ENCODE measurements at places on chromosomes 7 and 10. TPM values are rescaled to one million over a fixed set of nuclear protein-coding genes. Genes with fewer than 3 reads are reported as not detected.

The TBC1D12 gene
- 16.5 TPM for total RNA-seq

The TRIM50 gene
- total RNA-seq: not detected

The SLC26A5 gene
- total RNA-seq: not detected

- no peak for DNase-seq
Measured at GRCh38 chr7:129502708-129503685, 666 bp downstream of the SMKR1 start.

The ZNF239 gene
- total RNA-seq: 1.8 TPM

- DNase-seq: no peak
Measured at GRCh38 chr10:42940487-42941294, 136.2 kb upstream of the RET start.

GRCh38 chr10:118781541-118781940 is 26.8 kb upstream of the CACUL1 start:
- DNase-seq: no peak

DNA sequence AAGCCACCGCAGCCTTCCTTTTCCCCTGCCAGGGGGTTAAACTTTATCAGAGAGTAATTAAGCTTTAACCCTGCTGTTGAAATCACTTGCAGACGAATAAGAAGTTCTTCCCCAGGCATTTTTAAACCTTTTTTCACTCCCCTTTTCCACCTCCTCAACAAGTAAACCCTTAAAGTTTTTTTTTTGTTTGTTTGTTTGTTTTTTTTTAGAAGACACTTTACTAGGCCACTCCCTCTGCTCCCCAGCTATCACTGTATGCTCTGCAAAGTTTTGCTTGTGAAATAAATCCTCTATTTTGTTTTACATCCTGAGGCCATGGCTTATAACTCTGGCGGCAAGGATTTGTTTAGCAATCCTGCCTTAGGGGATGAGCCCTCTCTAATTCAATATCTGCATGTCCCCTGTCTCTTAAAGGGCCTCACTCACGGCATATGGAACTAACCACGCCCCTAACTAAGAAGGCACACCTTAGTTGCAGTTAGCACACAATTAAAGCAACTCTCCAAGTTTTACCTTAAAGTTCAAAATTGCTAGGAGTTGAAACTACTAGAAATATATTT is 1354.7 kb upstream of the LRRTM3 start:
- DNase-seq: no peak

The FXYD4 gene
- total RNA-seq: not detected

DNA sequence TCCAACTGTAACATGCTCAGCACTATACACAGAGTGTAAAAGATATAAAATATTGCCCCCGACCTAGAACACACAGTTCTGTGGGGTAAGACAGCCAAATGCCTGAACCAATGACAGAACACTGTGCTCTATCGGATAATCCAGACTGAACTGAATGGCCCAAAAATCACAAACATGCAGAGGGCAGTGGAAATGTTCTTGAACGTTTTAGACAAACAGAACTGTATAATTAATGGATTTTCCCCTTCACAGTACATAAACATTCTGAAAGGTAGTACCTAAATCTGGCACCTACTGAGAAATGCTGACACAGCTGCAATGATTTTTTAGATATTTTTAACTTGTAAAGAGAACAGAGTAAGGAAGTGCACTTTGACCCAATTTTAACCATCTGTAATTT is 33.4 kb downstream of the PARD3 start:
- no peak for DNase-seq

DNA sequence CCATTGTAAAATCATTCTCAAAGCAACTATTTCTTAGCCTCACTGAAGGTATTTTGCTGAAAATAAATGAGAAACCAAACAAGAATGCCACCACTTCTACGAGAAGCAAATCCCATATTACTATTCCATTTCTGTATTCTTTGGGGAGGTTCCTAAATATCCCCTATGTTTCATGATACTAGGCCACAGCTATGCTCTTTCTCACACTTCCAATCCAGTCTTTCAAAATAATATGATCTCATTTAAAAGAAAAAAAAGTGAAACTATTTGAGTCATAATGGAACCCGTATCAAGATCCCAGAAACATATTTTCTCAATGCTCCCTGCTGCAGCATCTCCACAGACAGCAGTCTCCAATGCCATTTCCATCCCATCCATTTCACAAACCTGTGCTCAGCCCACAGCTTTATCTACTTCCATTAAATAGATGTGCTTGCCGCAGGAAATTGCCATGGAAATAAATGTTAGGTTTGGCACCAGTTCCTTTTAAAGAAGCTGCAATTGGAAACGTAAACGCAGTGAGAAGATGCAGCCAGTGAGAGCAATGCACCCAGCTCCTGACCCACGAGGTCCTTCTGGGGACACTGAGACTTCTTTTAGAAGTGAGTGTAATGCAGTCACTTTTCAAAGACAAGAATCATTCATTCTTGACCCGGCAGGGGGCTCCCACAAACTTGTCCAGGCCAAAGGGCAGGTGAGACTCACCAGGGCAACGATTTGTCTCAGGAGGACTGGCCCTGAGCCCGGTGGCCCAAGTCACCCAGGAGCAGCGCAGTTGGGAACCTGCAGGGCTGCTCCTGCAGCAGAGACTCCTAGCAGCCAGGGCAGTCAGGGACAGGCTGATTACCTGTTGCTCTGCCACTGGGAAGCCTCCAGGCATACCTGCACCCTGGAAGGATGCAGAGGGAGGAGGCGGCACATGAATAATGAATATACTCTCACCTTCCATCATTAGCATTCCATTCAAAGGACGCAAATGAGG is 99.6 kb downstream of the C10orf90 start:
- DNase-seq: peak; percentile 44

The GALNT17 gene
- total RNA-seq: not detected

GRCh38 chr7:129373651-129374428 is 60.4 kb upstream of the STRIP2 start:
- DNase-seq: no peak

GRCh38 chr10:10722422-10722821 is 295.2 kb upstream of the CELF2 start:
- DNase-seq: peak; percentile 23

The MMD2 gene
- not detected for total RNA-seq

DNA sequence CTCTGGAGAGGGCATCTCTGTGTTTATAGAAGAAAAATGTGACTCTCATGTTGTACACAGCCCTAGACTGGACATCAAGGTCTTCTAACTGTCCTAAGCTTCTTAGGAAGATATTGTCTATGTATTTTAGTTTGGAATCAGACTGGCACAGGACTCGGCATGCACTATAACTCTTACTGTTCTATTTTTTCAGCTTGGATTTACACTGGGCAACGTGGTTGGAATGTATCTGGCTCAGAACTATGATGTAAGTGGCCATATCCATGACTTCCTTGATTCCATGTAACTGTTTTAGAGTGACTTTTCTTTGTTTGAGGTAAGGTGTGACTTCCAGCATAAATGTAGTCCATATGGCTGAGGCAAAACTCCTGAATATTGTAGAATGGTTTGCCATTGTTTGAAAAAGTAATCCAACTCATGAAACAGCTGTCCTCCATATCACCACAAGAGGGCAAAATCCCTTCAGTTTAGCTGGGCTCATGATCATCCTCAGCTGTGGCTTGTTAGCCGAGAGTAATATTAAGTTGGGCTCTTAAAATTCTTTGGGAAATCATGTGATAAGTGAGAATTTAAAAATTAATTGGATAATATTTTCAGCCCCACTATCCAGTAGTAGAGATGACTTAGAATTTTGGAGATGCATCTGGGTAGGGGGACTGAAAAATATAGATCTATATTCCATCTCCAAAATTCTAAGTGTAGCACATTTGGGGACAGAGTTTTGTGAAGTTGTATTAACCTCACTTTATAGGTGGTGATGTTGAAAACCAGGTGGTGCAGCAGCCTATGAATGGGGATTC is 10.4 kb downstream of the STMP1 start:
- DNase-seq: peak; percentile 85

DNA sequence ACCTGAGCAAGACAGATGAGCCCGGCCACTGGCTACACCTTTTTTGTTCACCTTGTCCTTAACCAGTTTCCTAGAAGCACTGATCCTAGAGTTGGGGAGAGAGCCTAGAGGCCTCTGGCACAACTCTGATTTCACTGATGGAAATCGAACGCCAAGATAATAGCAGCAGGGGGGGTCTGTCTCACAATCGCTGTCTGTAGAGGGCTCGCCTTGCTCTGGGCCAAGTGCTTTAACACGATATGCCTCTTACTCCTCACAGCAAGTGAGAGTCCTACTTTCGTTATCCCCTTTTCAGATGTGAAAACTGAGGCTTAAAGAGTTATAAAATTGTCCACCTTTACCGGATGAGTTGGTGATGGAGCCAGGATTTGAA is 472 bp downstream of the RASSF4 start:
- DNase-seq: no peak

GRCh38 chr10:21702633-21703111 is 168.6 kb downstream of the MLLT10 start:
- DNase-seq: no peak

GRCh38 chr10:22455068-22455857 is 110.0 kb downstream of the SPAG6 start:
- DNase-seq: no peak

The PLXNA4 gene
- total RNA-seq: 3.0 TPM

The STEAP4 gene
- total RNA-seq: 2.1 TPM

- DNase-seq: no peak
Measured at GRCh38 chr10:80276335-80276734, 13.1 kb downstream of the MAT1A start.

GRCh38 chr10:103481974-103482531 is 3.0 kb upstream of the CALHM3 start:
- DNase-seq: peak; percentile 88

The GRID2IP gene
- total RNA-seq: not detected

DNA sequence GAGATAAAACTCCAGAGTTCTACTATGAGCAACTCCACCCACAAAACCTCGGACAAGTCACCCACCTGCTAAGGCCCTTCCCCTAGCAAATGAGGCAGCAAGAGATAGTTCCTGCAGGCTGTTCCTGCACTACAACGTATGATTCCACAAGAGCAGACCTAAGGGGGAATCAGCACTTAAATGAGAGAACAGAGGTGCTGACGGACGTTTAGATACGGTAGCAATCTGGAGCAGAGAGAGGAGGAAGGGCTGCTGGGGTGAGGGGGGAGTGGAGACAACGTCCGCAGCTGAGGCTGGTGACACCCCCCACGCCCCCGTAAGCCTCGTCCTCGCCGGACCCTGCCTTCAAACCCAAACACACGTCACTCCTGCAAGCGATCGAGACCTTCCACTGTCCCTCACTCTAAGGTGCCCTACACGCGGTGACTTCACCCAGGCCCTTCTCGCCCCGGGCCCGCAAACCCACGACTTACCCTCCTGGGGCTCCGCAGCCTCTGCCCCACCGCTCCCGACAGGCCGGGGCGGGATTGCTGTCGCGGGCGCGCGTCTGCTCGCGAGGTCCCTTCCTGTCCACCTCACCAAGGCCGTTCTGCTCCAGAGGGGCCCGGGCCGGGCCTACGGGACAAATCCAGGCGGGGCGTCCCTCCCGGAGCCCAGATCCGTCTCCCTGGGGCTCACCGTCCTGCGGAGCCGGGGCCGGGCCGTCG is 635 bp downstream of the ZNF12 start:
- peak; percentile 25 for DNase-seq

DNA sequence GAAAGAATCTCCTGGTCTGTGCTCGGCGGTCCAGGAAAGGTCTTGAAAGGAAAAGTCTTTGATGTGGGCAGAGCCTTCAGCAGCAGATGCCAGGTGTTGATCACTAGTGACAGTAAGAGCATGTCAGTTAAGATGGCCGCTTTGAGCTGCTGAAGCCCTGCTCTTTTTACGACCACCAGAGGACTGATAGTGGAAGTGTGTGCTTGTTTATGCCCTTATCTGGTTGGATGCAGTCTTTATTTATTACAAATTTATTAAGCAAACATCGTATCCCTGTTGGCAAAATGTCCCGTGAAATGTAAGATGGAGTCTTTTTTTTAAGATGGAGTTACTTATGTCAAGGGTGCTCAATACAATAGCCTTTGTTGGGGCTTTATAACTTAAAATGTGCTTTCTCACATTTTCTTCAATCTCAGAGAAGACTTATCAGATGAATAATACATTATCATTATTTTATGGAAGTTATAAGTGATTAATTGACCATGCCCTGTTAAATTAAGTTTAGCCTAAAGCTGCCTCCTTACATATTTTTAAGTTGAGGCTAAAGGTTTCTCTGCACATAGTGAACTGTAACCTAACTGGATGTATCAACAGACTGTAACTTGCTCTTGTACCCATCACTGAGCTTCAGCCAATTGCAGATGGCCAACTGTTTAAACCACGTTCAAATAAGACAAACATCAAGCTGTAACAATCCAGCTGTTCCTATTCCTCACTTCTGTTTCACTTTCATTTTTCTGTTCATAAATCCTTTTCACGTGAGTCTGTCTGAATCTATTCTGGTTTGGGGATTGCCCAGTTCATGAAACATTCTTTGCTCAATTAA is 97.4 kb upstream of the PIK3CG start:
- DNase-seq: peak; percentile 60

- no peak for DNase-seq
Measured at GRCh38 chr7:151316896-151317295, 24.7 kb upstream of the NUB1 start.

The RGR gene
- not detected for total RNA-seq

GRCh38 chr7:157271315-157271990 is 65.4 kb upstream of the DNAJB6 start:
- DNase-seq: no peak

GRCh38 chr7:66535414-66536329 is 93.0 kb upstream of the KCTD7 start:
- no peak for DNase-seq

DNA sequence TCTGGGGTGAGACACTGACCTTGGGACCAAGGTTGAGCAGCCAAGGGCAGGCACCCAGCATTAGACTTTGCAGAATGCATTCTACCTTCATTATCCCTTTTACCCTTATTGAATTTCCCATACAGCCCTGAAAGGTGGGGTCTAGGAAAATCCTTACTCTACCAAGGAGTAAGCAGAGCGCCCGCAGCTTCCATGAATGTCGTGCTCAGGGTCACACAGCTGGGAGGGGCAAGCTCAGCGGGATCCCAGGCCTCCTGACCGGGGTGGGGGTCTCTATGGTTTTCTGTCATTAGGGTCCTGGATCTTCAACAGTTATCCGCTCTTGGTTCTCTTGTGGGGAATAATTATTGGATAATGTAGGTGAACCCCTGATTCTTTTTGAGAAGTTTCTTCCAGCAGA is 30.7 kb upstream of the BTBD16 start:
- no peak for DNase-seq

DNA sequence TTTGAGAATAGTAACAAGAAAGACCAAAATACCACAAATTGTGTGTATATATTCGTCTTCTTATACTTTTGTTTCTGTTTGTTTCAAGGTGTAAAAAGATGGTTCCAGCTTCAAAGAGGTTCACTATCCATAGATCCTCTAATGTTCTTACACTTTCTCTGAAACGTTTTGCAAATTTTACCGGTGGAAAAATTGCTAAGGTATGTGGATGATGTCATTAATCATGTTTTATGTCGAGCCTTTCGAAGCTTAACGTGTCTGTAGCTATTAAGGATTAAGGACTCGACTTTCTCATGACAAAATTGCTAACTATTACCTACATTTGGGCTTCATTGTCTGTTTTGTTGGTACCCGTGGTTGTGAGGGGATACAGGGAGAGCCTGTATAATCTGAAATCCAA is 112.8 kb downstream of the ANKRD61 start:
- no peak for DNase-seq

The NUTM2E gene
- total RNA-seq: not detected

Measured in fibroblast of the aortic adventitia (primary cell).